Thoracic aorta (tissue), 2 donors: ENCODE measurements at places on chromosomes 4 and X. TPM values are rescaled to one million over a fixed set of nuclear protein-coding genes. Genes with fewer than 3 reads are reported as not detected.

DNA sequence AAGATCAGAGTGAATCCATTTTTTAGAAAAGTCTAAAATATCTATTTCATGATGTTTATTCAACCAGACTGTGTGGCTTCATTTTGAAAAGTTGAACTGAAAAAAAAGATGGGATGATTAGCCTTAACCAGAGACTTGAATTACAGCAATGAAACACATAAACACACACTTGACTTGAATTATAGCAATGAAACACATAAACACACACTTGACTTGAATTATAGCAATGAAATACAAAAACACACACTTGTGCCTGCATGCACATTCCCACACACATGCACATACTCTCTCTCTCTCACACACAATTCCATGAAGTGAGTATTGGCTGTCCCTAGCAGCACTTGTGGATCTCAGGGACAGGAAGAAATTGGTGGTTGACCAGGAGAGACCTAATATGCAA lies 286.8 kb downstream of the USP46 start:
- no peaks in the 10 kb centered on the region for H3K4me1 ChIP-seq
- H3K27ac ChIP-seq = no peak overlapping the region
- H3K36me3 ChIP-seq = no peaks in the 10 kb centered on the region

DNA sequence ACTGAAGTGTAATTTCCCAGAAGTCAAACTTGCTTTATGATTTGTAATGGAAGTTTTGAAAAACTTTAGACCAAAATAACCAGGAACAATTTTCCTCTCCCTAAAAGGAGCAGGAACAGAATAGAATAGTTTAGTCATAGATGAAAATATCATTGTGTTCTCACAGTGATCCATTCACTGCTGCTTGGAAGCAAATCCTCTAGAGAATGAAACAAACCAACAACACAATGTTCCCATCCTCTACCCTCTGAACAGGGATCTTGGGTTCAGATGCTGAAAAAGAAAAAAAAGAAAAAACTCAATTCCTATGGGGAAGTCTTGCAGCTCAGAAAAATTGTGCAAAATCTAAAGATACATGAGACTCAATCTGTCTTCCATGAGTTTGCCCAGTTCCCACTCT lies 12.2 kb downstream of the DSPP start:
- no peaks in the 10 kb centered on the region for H3K27me3 ChIP-seq
- peaks cover 46% of the 10 kb centered on the region for H3K4me1 ChIP-seq
- H3K36me3 ChIP-seq = no peaks in the 10 kb centered on the region
- no peak for DNase-seq
- H3K27ac ChIP-seq = peak overlapping the region; percentile 95

The APLN gene
- total RNA-seq = 1.8 TPM

DNA sequence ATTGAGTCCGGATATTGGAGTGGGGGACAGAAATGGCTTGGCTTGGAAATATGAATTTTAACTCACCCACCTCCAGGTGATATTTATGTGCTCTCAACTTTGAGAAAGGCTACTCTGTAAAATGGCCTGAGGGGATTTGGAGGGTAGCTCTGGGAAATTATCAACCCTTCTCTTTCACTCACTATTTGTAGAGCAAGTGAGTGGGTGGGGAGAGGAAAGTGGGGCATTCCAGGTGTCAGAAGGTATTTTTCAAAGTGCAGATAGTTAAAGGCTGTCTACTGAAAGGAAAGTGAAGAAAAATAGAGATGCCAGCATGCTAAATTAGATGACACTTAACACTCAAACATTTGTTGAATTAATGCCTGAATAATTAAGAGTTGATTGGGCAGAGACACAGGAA lies 44.1 kb downstream of the TMEM164 start:
- no peak overlapping the region for H3K27ac ChIP-seq
- no peak for DNase-seq
- no peaks in the 10 kb centered on the region for H3K4me1 ChIP-seq

- H3K27me3 ChIP-seq = no peaks in the 10 kb centered on the region
- no peaks in the 10 kb centered on the region for H3K4me1 ChIP-seq
- H3K4me3 ChIP-seq = no peak overlapping the region
- DNase-seq = no peak
Measured at GRCh38 chrX:12758291-12758690, 32.9 kb upstream of the PRPS2 start.

DNA sequence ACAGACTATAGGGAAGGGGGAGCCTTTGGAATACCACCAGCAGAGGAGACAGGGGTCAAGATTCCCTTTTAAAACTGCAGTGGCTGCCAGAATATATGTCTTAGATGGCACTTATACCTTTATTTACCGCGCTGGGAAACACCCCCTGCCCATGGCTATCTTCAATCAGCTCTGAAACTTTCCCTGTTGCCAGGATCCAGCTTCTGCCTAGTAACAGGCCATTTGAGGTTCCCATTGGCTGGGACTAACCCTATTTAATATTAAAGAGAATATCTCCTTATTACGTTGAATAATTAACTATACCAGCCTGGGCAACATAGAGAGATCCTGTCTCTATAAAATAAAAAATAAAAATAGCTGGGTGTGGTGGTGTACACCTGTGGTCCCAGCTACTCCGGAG lies 23.8 kb downstream of the SOWAHB start:
- H3K27me3 ChIP-seq = no peaks in the 10 kb centered on the region
- no peak for DNase-seq
- no peak overlapping the region for H3K27ac ChIP-seq
- no peaks in the 10 kb centered on the region for H3K4me1 ChIP-seq

DNA sequence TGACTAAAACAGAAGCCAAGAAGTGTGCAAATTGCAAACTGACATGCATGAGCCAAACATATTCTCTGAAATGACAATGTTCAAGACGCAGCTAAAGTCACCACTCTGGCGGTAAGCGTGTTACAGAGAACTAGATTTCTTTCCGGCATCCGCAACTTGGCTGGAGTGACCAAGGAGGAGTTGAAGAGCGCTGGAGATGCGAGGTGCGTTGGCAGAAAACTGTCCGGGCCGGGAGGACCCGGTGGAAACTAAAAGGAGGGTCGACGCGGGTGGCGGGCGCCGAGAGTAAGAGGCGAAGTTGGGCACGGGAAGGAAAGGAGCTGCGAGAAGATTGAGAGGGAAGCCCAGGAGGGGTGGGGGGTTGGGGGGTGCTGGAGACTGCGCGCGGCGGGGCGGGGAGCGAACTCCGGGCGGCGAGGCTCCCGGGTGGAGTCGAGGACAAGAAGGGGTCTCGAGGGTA lies 807 bp downstream of the SEL1L3 start:
- H3K27ac ChIP-seq = no peak overlapping the region
- H3K36me3 ChIP-seq = no peaks in the 10 kb centered on the region
- H3K27me3 ChIP-seq = no peaks in the 10 kb centered on the region
- peak overlapping the region; percentile 77 for H3K4me3 ChIP-seq
- H3K4me1 ChIP-seq = peaks cover 14% of the 10 kb centered on the region

The SFRP2 gene
- 70.4 TPM for total RNA-seq

The UBE2D3 gene
- total RNA-seq = 376 TPM

DNA sequence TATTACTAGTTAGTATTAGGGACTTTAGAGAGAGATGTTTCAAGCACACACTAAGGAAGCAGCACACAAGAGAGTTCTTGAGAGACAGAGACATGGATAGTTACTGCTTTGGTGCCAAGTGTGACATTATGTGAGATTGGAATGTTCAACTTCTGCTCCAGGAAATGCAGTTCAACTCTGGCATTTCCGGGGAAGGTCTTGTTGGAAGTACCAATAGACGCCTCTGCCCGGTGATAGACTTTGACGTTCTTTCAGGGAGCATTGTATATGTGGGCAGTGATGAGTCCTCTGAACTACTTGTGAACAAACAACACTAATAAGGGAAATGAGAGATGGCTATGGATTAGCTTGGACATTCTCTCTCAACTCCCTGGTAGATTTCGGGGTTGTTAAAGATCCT lies 638.1 kb upstream of the BOD1L1 start:
- DNase-seq = no peak
- no peaks in the 10 kb centered on the region for H3K27me3 ChIP-seq
- no peak overlapping the region for H3K27ac ChIP-seq
- no peak overlapping the region for H3K4me3 ChIP-seq
- no peaks in the 10 kb centered on the region for H3K4me1 ChIP-seq

The VSIG1 gene
- total RNA-seq = 8.2 TPM

DNA sequence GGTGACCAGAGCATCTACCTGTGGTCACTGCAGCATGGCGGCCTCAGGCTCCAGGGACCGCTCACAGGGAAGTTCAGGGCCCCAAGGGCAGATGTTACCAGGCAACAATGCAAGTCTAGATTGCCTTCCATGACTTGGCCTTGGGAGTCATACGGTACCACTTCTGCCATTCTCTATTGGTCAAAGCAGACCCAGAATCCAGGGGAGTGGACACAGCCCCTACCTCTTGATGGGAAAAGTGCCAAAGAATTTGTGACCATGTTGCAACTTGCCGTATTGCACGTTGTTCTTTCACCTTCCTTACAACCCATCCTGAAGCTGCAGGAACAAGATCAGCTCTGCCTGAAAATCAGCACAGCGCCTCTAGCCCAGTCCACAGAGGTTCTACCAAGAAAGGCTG lies 111.1 kb downstream of the IRF2 start:
- DNase-seq = no peak
- H3K4me1 ChIP-seq = peaks cover 26% of the 10 kb centered on the region
- H3K27ac ChIP-seq = no peak overlapping the region
- H3K4me3 ChIP-seq = no peak overlapping the region
- no peaks in the 10 kb centered on the region for H3K27me3 ChIP-seq

- H3K36me3 ChIP-seq = no peaks in the 10 kb centered on the region
- DNase-seq = no peak
- no peaks in the 10 kb centered on the region for H3K27me3 ChIP-seq
- H3K27ac ChIP-seq = no peak overlapping the region
- no peak overlapping the region for H3K4me3 ChIP-seq
Measured at GRCh38 chr4:21753084-21753760, 195.3 kb downstream of the KCNIP4 start.

DNA sequence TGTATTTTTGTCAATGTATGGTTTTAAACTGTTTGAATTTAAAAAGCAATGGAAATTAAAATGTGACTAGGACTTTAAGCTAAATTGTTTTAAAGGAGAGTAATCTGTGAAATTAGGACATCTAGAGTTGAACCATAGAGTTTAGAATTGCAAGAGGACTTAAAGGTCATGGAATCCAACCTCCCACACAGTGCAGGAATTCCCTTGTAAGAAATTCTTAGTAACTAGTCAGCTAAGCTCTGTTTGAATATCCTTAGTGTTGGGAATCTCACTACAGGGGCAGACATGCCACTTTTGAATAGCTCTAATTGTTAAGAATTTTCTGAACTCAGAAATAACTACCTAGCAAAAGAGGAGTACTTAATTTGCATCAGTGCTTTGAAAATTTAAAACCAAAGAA lies 292.9 kb downstream of the IL1RAPL1 start:
- H3K27me3 ChIP-seq = no peaks in the 10 kb centered on the region
- no peak overlapping the region for H3K27ac ChIP-seq
- DNase-seq = no peak
- H3K36me3 ChIP-seq = no peaks in the 10 kb centered on the region
- no peaks in the 10 kb centered on the region for H3K4me1 ChIP-seq
- no peak overlapping the region for H3K4me3 ChIP-seq

- no peak overlapping the region for H3K27ac ChIP-seq
- H3K4me3 ChIP-seq = no peak overlapping the region
- H3K4me1 ChIP-seq = no peaks in the 10 kb centered on the region
- DNase-seq = no peak
Measured at GRCh38 chr4:53777244-53777984, 186.1 kb upstream of the LNX1 start.

- H3K27ac ChIP-seq = no peak overlapping the region
- H3K36me3 ChIP-seq = no peaks in the 10 kb centered on the region
- H3K27me3 ChIP-seq = no peaks in the 10 kb centered on the region
- H3K4me1 ChIP-seq = no peaks in the 10 kb centered on the region
Measured at GRCh38 chr4:26130841-26131432, 189.9 kb upstream of the RBPJ start.

The TCEAL2 gene
- total RNA-seq = 36.4 TPM

The RAB40A gene
- 2.6 TPM for total RNA-seq

The ADH1B gene
- 1,563 TPM for total RNA-seq

The FGFRL1 gene
- 84.0 TPM for total RNA-seq

GRCh38 chrX:129996120-129996519 lies 13.7 kb downstream of the BCORL1 start:
- no peak for DNase-seq
- no peak overlapping the region for H3K27ac ChIP-seq
- H3K27me3 ChIP-seq = no peaks in the 10 kb centered on the region
- H3K36me3 ChIP-seq = no peaks in the 10 kb centered on the region

The KLHL13 gene
- 1.4 TPM for total RNA-seq

GRCh38 chr4:150387981-150388380 lies 194.0 kb upstream of the MAB21L2 start:
- H3K27ac ChIP-seq = no peak overlapping the region
- no peaks in the 10 kb centered on the region for H3K27me3 ChIP-seq
- no peaks in the 10 kb centered on the region for H3K4me1 ChIP-seq
- H3K36me3 ChIP-seq = no peaks in the 10 kb centered on the region

DNA sequence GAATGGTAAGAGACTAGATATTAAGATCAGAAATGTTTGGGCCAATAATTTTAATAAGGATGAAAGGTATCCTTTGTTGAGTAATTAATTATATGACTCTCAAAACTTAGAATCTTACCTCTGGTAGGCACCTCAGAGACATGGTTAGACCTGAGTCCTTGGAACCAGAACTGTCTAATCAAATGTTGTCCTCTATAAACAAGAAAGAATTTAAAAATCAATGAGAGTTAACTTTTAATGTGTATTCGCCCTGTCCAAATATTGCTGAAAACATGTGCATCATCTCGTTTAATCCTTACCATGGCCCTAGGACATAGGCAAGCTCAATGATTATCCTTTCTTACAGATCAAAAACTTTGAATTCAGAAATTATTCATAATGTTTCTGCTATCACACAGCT lies 24.0 kb upstream of the NUDT11 start:
- no peak overlapping the region for H3K27ac ChIP-seq
- no peaks in the 10 kb centered on the region for H3K27me3 ChIP-seq

The NLRP2B gene
- total RNA-seq = 0.95 TPM

The DLG3 gene
- total RNA-seq = 18.7 TPM

The GPR143 gene
- not detected for total RNA-seq

- H3K36me3 ChIP-seq = no peaks in the 10 kb centered on the region
- no peaks in the 10 kb centered on the region for H3K4me1 ChIP-seq
Measured at GRCh38 chr4:8917868-8918783, 46.5 kb upstream of the HMX1 start.

- H3K4me3 ChIP-seq = no peak overlapping the region
- H3K27ac ChIP-seq = no peak overlapping the region
- H3K27me3 ChIP-seq = no peaks in the 10 kb centered on the region
- DNase-seq = no peak
- H3K4me1 ChIP-seq = no peaks in the 10 kb centered on the region
Measured at GRCh38 chr4:56187688-56188087, 199.6 kb downstream of the AASDH start.

DNA sequence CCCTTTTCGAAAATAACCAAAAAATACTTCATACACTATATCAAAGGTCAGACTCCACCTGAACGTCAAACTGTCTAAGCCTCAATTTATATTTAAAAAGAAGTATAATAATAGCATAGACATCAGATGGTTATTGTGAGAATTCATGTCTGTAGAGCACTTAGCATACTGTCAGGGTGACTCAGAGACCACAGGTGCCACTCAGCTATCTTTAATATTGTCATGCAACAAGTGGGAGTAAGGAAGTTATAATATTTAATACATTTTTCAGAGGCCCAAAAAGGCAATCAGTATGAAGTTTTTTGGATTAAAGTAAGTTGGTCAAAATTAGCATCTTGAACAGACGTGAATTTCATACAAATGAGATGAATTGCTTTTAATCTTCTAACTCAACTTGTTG lies 93.3 kb downstream of the PHOX2B start:
- no peak overlapping the region for H3K27ac ChIP-seq
- no peak overlapping the region for H3K4me3 ChIP-seq
- no peaks in the 10 kb centered on the region for H3K27me3 ChIP-seq
- H3K4me1 ChIP-seq = peaks cover 27% of the 10 kb centered on the region
- DNase-seq = no peak
